Activated CD8-positive, alpha-beta memory T cell treated with anti-CD3 and anti-CD28 coated beads, Interleukin-2, amount 50 U/mL, for 48 hours (primary cell): ENCODE measurements at places on chromosomes 3 and 15.
A peak's percentile ranks its signal among the peaks of the same experiment; 100 is the strongest.

GRCh38 chr15:63839722-63840121 lies 6.0 kb upstream of the HERC1 start:
- DNase-seq = no peak

DNA sequence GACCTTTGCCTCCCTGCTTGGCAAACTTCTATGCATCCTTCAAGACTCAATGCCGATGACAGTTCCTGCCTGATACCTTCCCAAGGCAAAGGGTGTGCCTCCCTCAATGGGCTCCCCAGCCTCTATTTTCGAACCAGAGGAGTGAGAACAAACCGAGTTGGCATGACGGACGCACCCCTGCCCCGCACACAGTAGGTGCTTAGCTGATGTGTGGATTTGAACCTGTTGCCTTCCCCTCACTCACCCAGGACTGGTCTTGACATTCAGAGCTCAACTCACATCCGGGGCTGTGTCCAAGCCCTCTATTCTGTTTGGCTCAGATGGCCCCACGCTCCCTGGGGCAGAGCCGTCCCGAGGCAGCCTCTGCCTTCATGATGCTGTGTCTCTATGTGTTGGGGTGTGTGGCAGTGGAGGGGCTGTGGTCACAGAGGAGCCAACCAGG lies 52.2 kb upstream of the SLC6A11 start:
- DNase-seq = peak; percentile 30

GRCh38 chr15:57134071-57134605 lies 215.7 kb downstream of the TCF12 start:
- DNase-seq = no peak

- DNase-seq = no peak
Observed at GRCh38 chr3:171495413-171495812, 35.2 kb upstream of the TNIK start.

DNA sequence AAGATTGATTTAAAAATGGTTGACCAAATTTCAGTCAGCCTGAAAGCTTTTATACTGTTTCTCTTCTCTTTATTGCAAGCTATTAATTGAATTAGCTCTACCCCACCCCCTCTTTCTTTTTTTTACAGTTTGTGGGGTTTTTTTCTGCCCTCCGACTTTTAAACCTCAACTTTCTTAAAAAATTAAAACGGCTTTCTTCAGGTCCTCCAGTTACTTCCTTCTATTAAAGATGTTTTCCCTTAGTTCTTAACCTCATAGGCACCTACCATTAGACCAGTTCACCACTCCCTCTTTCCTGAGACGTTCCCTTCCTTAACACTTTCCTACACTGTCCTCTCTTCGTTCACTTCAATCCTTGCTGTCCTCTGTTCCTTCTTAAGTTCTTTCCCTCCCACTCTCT lies 52.4 kb downstream of the ATP8B4 start:
- DNase-seq = no peak

- DNase-seq = no peak
Observed at GRCh38 chr15:93001156-93001555, 87.9 kb downstream of the RGMA start.

DNA sequence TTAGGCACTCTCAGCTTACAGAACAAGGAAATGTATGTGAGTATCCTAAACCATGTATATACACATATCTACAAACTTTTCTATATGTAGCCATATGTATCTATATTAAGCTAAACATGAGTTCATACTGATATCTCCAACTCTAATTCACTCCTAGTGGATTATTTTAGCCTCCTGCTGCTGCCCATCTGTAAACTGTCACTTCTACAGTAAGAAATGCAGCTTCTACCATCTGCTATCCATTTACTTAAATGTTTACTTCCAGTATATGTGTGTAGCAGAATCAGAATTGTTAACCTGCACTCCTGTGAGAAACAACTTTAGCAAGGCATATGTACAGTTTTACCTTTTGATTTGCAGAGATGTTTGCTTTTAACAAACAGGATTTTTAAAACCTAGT lies 478.5 kb upstream of the CBLB start:
- DNase-seq = no peak

DNA sequence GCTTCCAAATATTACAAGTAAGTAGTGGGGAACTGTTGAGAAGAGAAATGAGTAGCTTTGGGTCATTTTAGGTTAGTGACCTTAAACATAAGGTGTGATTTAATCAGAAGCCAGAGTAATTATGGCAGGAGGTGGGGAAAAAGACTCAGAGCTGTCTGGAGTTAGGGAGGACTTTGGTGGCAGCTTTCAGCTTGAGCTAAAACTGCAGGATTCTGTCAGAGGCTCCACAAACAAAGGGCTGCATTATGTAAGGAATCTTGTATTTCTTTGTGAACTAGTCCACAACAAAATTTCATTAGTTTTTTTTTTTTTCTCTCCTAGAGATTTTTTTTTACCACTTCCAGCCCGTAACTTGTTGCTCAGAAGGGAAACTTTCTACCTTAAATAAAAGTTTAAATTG lies 345.3 kb downstream of the TIGIT start:
- DNase-seq = no peak

DNA sequence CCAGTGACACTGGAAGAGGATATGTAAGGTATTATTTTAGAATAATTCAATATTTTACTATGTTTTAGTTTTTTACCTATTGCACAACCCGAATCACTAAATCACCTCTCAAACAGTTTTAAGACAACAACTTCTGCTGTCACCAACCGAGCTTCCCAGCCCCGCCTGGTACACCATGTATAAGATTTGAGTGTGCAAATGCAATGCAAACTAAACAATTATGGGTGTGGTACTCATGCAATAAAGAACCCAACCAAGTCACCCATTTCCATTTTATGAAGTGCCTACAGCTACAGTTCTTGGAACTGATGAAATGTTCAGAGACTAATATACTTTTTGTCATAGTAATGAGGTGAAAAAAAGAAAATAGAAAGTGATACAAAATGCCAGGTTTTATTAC lies 256.2 kb downstream of the TAFA4 start:
- no peak for DNase-seq

DNA sequence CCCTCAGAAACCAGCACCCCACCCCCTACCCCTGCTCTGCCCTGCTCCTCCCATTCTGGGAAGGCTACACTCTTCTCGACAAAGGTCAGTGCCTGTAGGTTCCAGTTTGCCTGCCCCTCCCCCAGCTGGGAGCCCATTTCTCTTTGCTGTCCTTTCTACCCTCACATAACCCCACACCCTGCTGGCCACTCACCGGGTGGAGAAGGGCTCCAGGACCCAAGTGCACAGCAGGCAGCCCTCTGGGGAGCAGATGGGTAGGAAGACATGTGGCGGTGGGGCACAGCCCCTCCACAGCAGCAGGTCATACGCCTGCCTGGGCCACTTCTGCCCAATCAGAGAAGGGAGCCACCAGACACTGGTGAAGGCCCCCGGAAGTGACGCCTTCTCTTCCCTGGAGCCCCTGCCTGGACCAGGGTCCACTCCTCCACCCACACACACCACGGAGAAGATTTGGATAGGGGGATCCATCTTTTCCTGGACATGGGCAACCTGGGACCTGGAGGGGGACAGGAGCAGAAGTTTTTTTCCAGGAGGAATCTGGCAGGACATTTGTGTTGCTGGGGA lies at the start of gene THPO:
Gene THPO (minus strand): TSS at position 326 of the 564 bp plus-strand sequence. CDS start 1,948 bp downstream, outside the sequence.
- DNase-seq = no peak

- no peak for DNase-seq
Observed at GRCh38 chr3:55780913-55781312, 293.8 kb upstream of the WNT5A start.

DNA sequence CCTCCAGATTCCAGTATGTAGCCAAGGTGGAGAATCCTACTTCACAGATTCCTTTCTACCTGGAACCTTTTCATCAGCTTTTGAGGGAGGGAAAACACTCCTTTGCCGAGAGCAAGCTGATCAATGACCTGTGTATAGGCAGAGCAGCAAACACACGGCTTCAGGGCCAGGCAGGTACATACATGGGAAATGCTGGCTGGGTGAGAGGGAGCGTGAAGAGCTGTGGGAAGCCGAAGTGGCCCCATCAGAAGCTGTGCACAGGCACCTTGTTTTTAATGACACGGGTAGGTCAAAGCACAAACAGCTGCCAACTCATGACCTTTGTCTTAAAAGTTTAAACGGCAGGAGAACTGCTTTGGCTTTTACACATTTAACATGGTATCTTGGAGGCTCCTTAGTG lies 25.3 kb downstream of the STARD5 start:
- no peak for DNase-seq

GRCh38 chr3:180548050-180548449 lies 53.9 kb upstream of the TTC14 start:
- DNase-seq = no peak

DNA sequence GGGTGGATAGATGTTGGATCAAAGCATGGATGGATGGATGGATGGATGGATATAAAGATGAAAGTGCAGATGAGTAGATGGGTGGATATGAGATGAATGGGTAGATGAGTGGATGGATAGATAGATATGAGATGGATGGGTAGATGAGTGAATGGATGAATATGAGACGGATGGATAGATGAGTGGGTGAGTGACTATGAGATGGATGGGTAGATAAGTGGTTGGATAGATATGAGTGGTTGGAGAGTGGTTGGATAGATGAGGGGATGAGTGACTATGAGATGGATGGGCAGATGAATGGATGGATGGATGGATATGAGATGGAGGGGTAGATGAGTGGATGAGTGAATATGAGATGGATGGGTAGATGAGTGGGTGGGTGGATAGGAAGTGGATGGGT lies 204.6 kb upstream of the TLE3 start:
- no peak for DNase-seq

- no peak for DNase-seq
Observed at GRCh38 chr3:25901796-25902195, 111.9 kb downstream of the OXSM start.

GRCh38 chr3:122961146-122961545 lies 66.4 kb downstream of the SEMA5B start:
- DNase-seq = no peak

DNA sequence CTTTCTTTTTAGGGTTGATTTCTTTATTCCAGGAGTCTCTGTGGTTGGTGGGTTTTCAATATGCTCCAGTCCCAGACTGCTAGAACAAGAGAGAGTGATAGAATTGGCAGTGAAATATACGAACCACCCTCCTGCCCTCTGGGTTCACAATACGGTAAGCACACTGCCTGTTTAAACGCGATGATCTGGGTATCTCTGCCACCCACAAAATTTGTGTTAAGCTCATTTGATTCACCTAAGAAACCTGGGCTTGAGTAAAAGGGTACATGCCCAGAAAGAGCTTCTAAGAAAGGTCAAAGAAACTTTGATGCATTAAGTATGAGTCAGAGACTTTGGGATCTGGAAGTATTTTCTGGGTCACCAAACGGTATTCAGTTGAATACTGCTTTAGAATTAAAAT lies 29.8 kb downstream of the OXNAD1 start:
- no peak for DNase-seq

- DNase-seq = no peak
Observed at GRCh38 chr15:57565311-57565710, 26.4 kb upstream of the MYZAP start.
